ENCODE measurements at places on chromosomes 12 and 14.

DNA sequence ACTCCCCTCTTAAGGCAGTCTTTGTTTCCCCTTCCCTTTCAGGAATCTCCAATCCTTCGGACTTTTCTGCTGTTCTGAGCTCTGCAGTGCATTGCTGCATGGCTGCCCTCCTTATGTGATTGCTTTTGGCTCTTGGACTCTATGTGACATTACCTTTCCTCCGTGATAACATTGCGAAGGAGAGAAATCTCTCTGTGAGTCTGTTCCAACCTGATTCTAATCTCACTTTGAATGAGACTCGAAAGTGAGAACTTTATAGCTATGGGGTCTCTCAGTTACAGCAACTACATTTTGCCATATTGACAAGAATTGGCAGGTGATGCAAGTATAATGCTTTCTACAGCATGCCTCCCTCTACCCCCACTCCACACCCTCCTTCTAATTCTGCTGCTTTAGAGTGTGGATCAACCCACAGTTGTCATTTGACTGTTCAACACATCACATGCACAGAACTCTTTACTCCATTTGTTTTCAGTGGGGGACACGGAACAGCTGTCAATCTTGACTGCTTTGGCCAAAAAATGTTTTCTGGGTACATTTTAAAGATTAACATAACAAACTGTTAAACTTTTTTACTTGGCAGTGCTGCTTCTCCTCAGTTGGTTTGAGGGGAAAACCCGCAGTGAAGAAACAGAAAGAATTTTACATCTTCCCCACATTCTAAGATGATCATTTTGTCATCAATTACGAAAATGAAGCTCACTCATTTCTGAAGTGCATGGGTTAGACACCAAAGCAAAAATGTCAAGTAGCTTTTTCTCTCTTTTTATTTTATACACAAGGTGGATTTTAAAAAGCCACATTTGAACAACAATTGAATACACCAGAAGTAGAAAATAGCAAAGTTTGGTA lies 125.5 kb upstream of the RMST start:
- DNase-seq = no peak

GRCh38 chr14:71625175-71625574 lies 307.1 kb upstream of the RGS6 start:
- DNase-seq = no peak

- DNase-seq = peak; percentile 82
These were observed 53.1 kb downstream of the SIX6 start for GRCh38 chr14:60561845-60562746.

DNA sequence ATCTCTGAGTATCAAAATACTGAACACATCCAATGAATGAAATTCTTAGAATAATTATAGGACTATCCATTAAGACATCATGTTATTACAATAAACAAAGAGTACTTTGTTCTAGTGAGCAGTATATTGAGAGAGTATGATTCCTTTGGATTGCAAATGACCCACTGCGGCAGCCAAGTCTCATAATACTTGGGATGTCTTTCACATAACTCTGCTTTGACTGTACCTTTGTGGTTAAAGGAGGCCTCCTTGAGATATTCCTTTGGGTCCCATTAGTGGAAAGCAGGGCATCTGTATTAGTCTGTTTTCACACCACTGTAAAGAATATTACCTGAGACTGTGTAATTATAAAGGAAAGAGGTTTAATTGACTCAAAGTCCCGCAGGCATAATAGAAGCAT lies 593.8 kb downstream of the TRHDE start:
- no peak for DNase-seq

DNA sequence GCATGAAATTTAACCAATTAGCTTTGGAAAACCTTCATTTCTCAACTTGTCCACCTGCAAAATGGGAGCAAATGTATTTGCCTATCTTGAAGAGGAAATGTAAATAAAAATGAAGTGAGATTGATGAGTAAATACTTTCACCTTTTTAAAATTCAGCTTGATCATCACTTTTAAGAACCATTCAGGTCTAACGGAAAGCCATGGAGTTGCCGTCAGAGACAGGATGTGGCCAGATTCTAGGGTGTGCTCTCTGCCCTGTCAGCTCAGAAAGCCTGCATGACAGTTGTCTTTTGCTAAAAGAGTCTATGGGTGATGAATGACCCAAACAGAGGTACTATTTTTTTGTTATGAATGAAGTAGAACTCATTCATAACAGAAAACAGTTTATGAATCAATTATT lies 104.3 kb upstream of the SLC35F4 start:
- DNase-seq = no peak

- DNase-seq = no peak
These were observed 65.2 kb downstream of the SLC25A47 start for GRCh38 chr14:100388103-100389054.

DNA sequence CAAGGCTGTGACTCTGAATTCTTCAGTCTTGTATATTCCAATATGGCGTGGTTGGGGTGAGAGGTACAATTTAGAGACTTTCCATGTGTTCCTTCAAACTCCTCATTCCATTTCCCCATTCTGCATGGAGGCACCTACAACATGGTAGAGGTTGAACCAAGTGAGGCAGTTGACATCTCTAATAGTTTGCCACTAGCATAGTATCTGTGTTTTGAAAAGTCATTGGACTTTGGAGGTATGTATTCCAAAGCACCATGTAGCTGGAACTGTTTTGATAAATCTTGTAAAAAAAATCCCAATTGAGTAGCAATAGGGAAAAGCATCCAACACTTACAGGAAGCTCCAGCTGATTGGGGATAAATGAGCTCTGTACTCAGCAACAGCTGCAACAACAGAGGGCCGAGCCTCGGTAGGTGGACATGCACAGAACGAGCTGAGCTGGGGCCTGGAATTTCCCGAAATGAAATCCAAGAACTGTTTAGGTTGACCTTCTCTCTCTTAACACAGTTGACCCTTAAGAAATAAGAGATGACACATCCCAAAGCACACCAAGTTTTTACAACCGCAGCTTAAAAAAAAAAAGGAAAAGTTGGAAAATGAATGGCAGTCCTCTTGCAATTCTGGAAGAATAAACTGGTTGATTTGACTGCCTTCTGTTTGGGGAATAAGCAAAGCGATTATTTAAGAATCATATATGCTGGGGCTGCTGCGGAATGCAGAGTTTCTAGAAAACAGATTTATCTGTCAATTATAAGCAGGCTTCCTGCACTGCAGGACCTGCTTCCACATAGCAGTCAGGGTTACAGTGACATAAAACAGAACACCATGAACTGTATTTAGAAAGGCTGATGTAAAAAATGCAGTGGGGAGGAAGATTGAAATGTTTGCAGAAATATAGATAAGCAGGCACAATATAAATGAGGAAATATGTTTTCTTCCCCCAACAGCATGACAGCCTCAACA lies 194.6 kb upstream of the KRR1 start:
- DNase-seq = no peak

- DNase-seq = no peak
These were observed 76.0 kb downstream of the SYNE3 start for GRCh38 chr14:95440496-95440895.

- no peak for DNase-seq
These were observed 186.2 kb downstream of the SYNE2 start for GRCh38 chr14:64038841-64039542.

- no peak for DNase-seq
These were observed 6.0 kb upstream of the SHMT2 start for GRCh38 chr12:57223191-57224165.

GRCh38 chr12:88994971-88995370 lies 357.3 kb downstream of the DUSP6 start:
- DNase-seq = no peak

DNA sequence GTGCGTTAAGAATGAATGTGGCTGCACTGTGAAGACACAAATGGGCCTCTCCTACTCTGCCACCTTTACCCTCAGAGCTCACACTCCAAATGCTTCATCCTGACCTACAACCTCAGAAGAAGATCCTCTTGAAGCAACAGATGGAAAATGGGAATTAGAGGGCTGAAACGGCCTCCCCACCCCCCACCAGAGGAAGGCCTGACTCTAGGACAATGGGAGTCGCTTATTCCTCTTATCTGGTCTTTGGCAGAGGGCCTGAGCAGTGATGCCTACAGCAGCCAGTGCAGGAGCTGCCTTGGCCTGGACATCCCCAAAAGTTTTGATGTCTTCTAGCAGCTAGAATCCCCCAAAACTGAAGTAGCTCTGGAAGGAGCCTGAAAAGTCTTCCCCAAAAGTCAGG lies 29.2 kb downstream of the BTBD7 start:
- DNase-seq = no peak

GRCh38 chr12:14710632-14711320 lies 14.4 kb upstream of the GUCY2C start:
- peak; percentile 28 for DNase-seq

- DNase-seq = no peak
These were observed 30.7 kb downstream of the SSPN start for GRCh38 chr12:26226122-26226521.

- no peak for DNase-seq
These were observed 1390.7 kb downstream of the FSCB start for GRCh38 chr14:43116341-43116740.

- DNase-seq = no peak
These were observed 326.9 kb upstream of the DIO3 start for GRCh38 chr14:101234244-101234937.

DNA sequence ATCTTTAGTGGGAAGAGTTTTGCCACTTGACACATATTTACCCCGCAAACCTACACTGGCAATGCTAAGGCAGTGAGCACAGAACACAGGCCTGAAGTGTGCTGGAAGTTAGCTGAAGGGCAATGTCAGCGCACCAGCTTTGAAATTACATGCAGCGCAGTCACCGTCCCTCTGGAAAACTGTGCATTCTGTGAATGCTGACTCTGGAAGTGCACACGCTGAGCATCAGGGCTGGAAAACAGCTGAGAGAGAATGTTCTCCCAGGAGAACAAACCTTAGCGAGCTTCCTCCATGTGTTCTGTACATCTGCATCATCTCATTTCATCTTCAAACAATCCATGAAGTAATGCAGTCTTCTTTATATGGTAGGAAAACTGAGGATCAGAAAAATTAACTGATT lies 448.2 kb downstream of the NRXN3 start:
- DNase-seq = no peak

- DNase-seq = peak; percentile 65
These were observed 1.7 kb downstream of the TPCN1 start for GRCh38 chr12:113222730-113223531.

- DNase-seq = no peak
These were observed 89.9 kb downstream of the BICD1 start for GRCh38 chr12:32196250-32197198.

DNA sequence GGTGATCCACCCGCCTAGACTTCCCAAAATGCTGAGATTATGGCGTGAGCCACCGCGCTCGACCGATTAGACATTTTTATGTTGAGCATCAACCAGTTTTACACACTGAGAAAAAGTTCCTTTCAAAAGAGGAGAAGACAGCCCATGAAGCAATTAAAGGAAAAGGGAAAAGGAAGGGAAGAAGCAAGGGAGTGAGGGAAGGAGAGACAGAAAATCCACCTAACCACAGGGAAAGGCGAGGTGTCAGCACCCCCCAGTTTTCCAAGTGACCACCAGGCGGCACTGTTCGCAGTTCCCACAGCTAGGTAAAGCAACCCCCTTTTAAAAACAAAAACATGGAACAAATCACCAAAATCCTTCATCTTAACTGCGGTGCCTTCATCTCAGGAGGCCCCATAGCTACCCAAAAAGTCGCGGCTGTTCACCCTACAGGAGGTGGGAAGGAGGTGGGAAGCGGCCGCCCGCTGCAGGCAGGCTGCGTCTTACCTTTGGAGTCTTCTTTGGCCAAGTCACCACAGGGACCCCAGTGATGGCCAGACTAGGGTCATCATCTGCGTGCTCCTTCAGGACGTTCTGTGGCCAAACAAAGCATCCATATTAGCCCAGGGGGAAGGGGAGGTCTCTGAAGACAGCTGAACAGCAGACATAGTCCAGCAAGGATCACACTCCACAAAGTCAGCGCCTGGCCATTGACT lies 86.6 kb downstream of the KDM2B start:
- no peak for DNase-seq

Data from NCI-H187 treated with DMSO at 0.1 percent for 48 hours (cell line).